ENCODE measurements at places on chromosomes 11 and 22.

- DNase-seq, result no peak
These were observed 5.4 kb downstream of the HINFP start for GRCh38 chr11:119126675-119127268.

GRCh38 chr11:133191931-133192330, 340.4 kb downstream of the OPCML start:
- DNase-seq, result no peak

DNA sequence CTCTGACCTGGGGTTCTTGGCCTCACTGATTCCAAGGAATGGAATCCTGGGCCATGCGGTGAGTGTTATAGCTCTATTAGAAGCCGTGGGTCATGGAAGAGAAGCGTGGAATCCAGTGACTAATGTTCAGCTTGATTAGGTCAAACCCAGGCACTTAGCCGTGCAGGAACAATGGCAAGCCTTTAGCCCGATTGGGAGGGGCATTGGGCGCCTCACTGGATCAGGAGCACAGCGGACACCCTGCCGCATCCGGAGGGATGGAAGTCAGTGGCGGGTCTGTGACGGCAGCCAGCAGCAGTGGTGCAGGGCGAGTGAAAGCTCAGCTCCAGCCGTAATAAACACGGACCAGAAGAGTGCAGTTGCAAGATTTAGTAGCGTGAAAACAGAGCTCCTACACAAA, 20.5 kb upstream of the SLC17A6 start:
- no peak for DNase-seq

GRCh38 chr11:14741195-14741594, 97.6 kb downstream of the PDE3B start:
- no peak for DNase-seq

- no peak for DNase-seq
These were observed 22.3 kb upstream of the BAIAP2L2 start for GRCh38 chr22:38132794-38133193.

GRCh38 chr11:67680696-67681470, 6.5 kb upstream of the ALDH3B2 start:
- DNase-seq, result no peak

- no peak for DNase-seq
These were observed 26.0 kb downstream of the BCL2L13 start for GRCh38 chr22:17664414-17665055.
